ENCODE measurements at places on chromosomes 4 and X. TPM values are rescaled to one million over a fixed set of nuclear protein-coding genes. Genes with fewer than 3 reads are reported as not detected.

Gene VCX2
- total RNA-seq = not detected

Gene HMX1
- not detected for total RNA-seq

Gene COL4A6
- total RNA-seq = not detected

Gene NXF2B
- not detected for total RNA-seq

Gene S100G
- total RNA-seq = not detected

Gene SPANXA1
- not detected for total RNA-seq

Gene IDUA
- 8.5 TPM for total RNA-seq

Gene RPL10
- 2,520 TPM for total RNA-seq

Gene HSD17B13
- not detected for total RNA-seq

Data from activated naive CD4-positive, alpha-beta T cell treated with anti-CD3 and anti-CD28 coated beads, Interleukin-2, amount 50 U/mL, for 72 hours (primary cell).